NCI-H1436 treated with DMSO at 0.1 percent for 48 hours (cell line): ENCODE measurements at places on chromosomes 5 and 9.

GRCh38 chr5:124704594-124705284 lies 41.7 kb downstream of the ZNF608 start:
- DNase-seq, result peak; percentile 27

GRCh38 chr5:122333564-122333963 lies 21.5 kb downstream of the SNCAIP start:
- DNase-seq, result no peak

DNA sequence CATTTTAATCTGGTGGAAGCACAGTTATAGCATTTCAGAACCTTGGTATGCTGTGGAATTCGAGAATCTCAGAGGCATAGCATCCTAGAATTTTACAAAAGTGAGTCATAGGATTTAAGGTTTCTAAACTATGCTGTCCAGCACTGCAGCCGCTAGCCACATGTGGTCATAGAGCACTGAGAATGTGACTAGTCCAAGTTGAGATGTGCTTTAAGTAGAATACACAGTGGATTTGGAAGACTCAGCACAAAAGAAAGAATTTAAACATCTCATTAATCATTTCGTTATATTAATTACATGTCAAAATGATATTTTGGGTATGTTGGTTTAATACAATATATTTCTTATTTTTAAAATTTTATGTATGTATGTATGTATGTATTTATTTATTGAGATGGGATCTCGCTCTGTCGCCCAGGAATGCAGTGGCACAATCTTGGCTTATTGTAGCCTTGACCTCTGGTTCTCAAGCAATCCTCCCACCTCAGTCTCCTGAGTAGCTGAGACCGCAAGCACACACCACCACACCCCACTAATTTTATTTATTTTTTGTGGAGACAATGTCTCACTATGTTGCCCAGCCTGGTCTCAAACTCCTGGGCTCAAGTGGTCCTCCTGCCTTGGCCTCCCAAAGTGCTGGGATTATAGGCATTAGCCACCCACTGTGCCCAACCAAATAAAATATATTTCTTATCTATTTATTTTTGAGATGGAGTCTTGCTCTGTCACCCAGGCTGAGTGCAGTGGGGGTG lies 20.4 kb upstream of the RPS14 start:
- DNase-seq, result no peak

DNA sequence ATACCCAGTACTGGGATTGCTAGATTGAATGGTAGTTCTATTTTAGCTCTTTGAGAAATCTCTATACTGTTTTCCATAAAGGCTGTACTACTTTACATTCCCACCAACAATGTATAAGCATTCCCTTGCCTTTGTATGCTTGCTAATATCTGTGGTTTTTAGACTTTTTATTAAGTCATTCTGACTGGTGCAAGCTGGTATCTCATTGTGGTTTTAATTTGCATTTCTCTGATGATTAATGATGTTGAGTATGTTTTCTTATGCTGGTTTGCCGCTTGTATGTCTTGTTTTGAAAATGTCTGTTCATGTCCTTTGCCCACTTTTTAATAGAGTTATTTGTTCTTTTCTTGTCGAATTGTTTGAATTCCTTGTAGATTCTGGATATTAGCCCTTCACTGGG lies 512.7 kb upstream of the PAPPA start:
- DNase-seq, result no peak

GRCh38 chr5:139962445-139962844 lies 80.7 kb downstream of the NRG2 start:
- no peak for DNase-seq

DNA sequence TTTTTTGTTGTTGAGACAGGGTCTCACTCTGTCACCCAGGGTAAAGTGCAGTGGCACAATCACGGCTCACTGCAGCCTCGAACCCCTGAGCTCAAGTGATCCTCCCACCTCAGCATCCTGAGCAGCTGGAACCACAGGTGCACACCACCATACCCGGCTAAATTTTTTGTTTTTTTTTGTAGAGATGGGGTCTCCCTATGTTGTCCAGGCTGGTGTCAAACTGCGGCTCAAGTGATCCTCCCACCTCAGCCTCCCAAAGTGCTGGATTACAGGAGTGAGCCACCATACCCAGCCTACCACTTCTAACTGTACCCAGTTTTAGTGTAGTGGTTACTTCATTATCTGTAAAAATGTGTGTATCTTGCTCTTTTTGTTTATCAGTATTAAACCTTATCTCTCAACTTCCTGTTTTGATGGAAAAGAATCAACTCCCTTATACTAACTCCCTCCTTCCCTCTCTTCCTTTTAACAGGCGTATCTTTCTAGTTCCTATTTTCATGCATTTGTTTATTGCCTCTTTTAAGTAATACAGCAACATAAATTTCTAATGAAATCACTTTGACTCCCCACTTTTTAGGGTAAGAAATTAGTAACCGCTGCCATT lies 33.1 kb downstream of the GRAMD2B start:
- no peak for DNase-seq

- DNase-seq, result no peak
Observed at GRCh38 chr9:129415942-129416651, 204.8 kb downstream of the C9orf50 start.

GRCh38 chr9:79135681-79136415 lies 435.9 kb upstream of the TLE4 start:
- DNase-seq, result no peak

GRCh38 chr9:131094015-131094414 lies 2.3 kb upstream of the AIF1L start:
- no peak for DNase-seq

- no peak for DNase-seq
Observed at GRCh38 chr9:14272927-14273528, 40.9 kb downstream of the NFIB start.

- no peak for DNase-seq
Observed at GRCh38 chr9:111803924-111804323, 9.2 kb upstream of the SHOC1 start.

DNA sequence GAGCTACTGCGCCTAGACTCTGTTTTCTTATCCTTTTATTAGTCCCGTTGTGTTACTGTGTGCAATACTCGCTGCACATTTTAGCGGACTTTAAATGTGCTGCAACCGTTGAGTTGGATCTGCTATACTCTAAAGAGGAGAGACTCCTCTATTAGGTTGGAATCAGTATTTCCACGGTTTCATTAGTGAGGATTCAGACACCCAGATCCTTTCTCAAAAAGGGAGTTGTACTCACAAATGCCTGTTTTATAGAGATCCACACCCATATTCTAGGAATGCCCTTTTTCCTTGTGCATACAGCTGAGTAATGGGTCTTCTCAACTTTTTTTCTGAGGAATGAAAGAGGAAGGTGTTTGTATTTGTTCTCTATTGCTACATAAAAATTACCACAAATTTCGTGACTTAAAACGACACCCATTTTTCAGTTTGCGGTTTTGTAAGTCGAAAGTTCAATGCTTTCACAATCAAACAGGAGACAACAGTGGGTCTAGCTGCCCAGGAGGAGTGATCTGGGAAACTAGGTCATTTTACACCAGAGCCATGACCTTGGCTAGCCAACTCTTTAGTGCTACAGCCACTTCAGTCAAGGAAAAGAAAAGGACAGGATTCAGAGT lies 52.8 kb upstream of the SLC44A1 start:
- no peak for DNase-seq

DNA sequence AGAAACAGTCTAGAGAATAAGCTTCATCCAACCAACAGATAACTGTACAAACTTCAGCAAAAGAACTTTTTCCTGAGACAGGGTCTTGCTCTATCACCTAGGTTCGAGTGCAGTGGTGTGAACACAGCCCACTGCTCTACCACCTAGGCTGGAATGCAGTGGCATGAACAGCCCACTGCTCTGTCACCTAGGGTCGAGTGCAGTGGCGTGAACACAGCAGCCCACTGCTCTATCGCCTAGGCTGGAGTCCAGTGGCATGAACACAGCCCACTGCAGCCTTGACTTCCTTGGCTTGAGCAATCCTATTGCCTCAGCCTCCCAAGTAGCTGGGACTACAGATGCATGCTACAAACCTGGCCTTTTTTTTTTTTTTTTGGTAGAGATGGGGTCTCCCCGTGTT lies 43.4 kb downstream of the ERMP1 start:
- DNase-seq, result no peak

- no peak for DNase-seq
Observed at GRCh38 chr9:112322701-112323377, 10.6 kb downstream of the PTBP3 start.
